Calu3 (cell line): ENCODE measurements at places on chromosomes 5 and 9. TPM values are rescaled to one million over a fixed set of nuclear protein-coding genes. Genes with fewer than 3 reads are reported as not detected.
A peak's percentile ranks its signal among the peaks of the same experiment; 100 is the strongest.

Gene DNAI1
- total RNA-seq: not detected in 2 replicates

GRCh38 chr5:59058969-59059687, 476.3 kb downstream of the RAB3C start:
- no peak overlapping the region for H3K27ac ChIP-seq
- no peaks in the 10 kb centered on the region for H3K4me1 ChIP-seq
- no peaks in the 10 kb centered on the region for H3K27me3 ChIP-seq
- no peak overlapping the region for H3K4me3 ChIP-seq

DNA sequence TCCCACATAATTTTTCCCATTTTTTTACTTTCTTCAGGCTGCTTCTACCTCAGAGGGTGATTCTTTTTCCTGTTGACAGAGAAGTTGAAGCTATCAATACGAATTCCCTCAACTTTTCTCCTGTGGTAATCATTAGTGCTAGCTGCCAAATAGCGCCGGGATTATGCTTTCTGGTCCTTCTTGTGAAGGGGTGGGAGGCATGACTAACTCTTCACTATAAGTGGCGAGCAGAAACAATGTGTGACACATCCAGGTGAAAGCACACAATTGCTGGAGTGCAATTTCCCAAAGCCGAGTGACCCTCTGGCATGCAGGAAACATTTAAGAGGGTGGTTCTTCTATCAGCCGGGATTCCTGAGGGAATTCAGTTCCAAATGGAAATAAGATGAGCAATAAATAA, 56.0 kb downstream of the TRPC7 start:
- H3K36me3 ChIP-seq: no peaks in the 10 kb centered on the region
- no peak overlapping the region for H3K27ac ChIP-seq
- H3K4me1 ChIP-seq: no peaks in the 10 kb centered on the region
- no peak overlapping the region for H3K4me3 ChIP-seq
- no peak for DNase-seq
- peaks cover 63% of the 10 kb centered on the region for H3K27me3 ChIP-seq

- H3K4me3 ChIP-seq: no peak overlapping the region
- H3K36me3 ChIP-seq: no peaks in the 10 kb centered on the region
- H3K27me3 ChIP-seq: no peaks in the 10 kb centered on the region
- DNase-seq: peak; percentile 53
These were observed 3.4 kb downstream of the BTNL9 start for GRCh38 chr5:181043285-181044092.

DNA sequence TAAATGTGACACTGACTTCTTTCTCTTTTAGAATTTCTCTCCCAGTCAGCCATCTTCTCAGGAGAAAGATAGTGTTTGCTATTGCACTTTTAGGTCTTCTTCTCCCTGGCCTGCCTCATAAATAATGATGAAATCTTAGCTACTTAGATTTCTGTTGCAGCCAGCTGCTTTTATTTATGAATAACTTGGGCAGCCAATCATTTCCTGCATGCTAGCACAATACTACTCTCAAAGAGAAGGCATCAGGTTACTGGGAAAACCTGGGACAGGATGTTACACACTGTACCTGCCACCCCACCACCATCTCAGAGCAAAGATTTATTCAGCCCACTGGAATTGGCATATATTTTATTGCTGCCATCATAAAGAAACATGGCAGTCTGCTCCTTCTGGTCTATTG, 266.6 kb downstream of the PRELID2 start:
- H3K27me3 ChIP-seq: no peaks in the 10 kb centered on the region
- no peak for DNase-seq
- no peak overlapping the region for H3K4me3 ChIP-seq
- H3K27ac ChIP-seq: no peak overlapping the region

GRCh38 chr5:40442346-40442745, 237.4 kb upstream of the PTGER4 start:
- peak; percentile 6 for DNase-seq
- peak overlapping the region; percentile 88 for H3K27ac ChIP-seq
- H3K4me1 ChIP-seq: peaks cover 24% of the 10 kb centered on the region
- H3K36me3 ChIP-seq: no peaks in the 10 kb centered on the region
- H3K4me3 ChIP-seq: peak overlapping the region; percentile 39
- no peaks in the 10 kb centered on the region for H3K27me3 ChIP-seq

DNA sequence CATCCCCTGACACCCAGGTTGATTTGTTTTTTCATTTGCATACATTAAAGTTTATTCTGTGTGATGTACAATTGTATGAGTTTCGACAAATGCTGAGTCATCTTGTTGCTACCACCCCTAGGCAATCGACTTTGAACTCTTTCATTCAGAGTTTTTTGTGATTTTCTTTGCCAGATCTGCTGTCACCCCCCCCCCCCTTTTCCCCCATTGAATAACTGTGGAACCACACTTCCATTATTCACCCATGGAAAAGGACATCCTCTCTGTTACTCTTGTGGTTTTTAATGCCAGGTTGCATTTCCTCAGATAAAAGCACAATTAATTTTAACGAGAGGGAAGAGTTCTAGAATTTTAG, 13.7 kb upstream of the FAM120AOS start:
- H3K36me3 ChIP-seq: peaks cover 24% of the 10 kb centered on the region
- H3K4me1 ChIP-seq: peaks cover 58% of the 10 kb centered on the region
- H3K27ac ChIP-seq: peak overlapping the region; percentile 85
- peak overlapping the region; percentile 50 for H3K4me3 ChIP-seq
- no peaks in the 10 kb centered on the region for H3K27me3 ChIP-seq

GRCh38 chr5:7221041-7221440, 174.9 kb upstream of the ADCY2 start:
- no peak for DNase-seq
- no peaks in the 10 kb centered on the region for H3K36me3 ChIP-seq
- H3K4me1 ChIP-seq: no peaks in the 10 kb centered on the region

- no peaks in the 10 kb centered on the region for H3K4me1 ChIP-seq
- H3K27me3 ChIP-seq: no peaks in the 10 kb centered on the region
These were observed 229.5 kb downstream of the CD180 start for GRCh38 chr5:66967102-66967501.

DNA sequence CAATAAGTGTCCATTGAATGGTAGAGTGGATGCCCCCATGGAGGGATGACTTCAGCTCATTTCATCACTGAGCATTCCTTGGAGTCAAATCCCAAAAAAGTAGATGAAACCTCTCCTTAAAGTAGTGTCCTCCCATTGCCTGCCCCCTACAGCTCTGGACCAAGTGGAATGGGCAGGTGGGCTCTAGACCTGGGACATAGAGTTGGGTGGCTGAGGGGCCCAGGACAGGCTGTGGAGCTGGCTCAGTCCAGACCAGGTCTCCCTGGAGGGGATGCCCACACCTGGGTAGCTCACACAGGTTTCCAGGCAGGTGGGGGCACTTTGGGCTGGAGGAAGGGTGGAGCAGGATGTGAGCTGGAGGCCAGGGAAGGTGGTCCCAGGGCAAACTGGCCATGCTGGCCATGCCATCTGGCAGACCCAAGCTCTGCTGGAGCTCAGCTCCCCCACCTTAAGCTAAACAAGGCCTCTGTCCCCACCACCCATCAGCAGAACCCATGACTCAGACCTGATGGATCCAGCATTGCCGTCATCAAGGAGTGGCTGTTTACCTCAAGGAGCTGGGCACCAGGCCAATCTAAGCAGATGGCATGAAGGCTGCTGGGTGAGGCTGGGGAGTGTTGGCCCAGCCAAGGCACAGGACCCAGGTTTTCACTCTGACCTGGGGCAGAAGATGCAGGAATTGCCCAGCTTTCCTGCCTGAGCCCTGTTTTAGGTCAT, 6.2 kb upstream of the SPINK4 start:
- H3K4me3 ChIP-seq: peak overlapping the region; percentile 8
- H3K27me3 ChIP-seq: no peaks in the 10 kb centered on the region
- peaks cover 56% of the 10 kb centered on the region for H3K4me1 ChIP-seq

- no peaks in the 10 kb centered on the region for H3K4me1 ChIP-seq
- H3K27ac ChIP-seq: no peak overlapping the region
- no peak for DNase-seq
- peaks cover 5% of the 10 kb centered on the region for H3K36me3 ChIP-seq
These were observed 2.4 kb upstream of the FAM78A start for GRCh38 chr9:131278702-131279111.

GRCh38 chr5:174420651-174421407, 303.6 kb upstream of the MSX2 start:
- peaks cover 33% of the 10 kb centered on the region for H3K4me1 ChIP-seq
- no peaks in the 10 kb centered on the region for H3K36me3 ChIP-seq
- no peak overlapping the region for H3K4me3 ChIP-seq
- no peak overlapping the region for H3K27ac ChIP-seq

Gene PDE6A
- not detected in 2 replicates for total RNA-seq

GRCh38 chr5:168317521-168318147, 26.2 kb downstream of the WWC1 start:
- H3K36me3 ChIP-seq: peaks cover 69% of the 10 kb centered on the region
- peaks cover 79% of the 10 kb centered on the region for H3K4me1 ChIP-seq
- DNase-seq: peak; percentile 77
- H3K27ac ChIP-seq: peak overlapping the region; percentile 82
- peak overlapping the region; percentile 66 for H3K4me3 ChIP-seq

GRCh38 chr9:85258823-85259370, 482.9 kb downstream of the AGTPBP1 start:
- peak; percentile 74 for DNase-seq
- no peaks in the 10 kb centered on the region for H3K27me3 ChIP-seq
- H3K36me3 ChIP-seq: no peaks in the 10 kb centered on the region
- peaks cover 25% of the 10 kb centered on the region for H3K4me1 ChIP-seq

Gene CSF2
- 0.80 TPM in 1 of 2 replicates, not detected in the other for total RNA-seq
